ENCODE measurements at places on chromosomes 4 and X.
A peak's percentile ranks its signal among the peaks of the same experiment; 100 is the strongest.

DNA sequence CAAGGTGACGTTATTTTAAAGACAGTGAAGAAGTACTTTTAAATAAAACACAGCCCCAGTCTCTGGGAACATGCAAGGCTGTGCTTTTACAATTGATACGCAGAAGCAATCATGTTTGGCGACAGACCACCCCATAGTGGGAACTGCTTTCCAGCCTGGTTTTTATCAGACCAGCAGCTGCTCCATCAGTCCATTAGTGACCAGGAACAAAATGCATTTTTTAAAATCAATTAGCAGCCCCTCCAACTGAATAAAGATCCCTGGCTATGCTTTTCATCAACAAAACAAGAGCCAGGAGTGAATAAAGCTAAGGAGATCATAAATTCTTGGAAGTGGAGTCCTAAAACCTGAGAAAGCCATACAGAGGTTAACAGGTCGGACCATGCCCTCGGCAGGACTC, 153.0 kb upstream of the TENM3 start:
- DNase-seq = no peak

GRCh38 chr4:79764120-79764519, 308.9 kb downstream of the ANTXR2 start:
- no peak for DNase-seq

DNA sequence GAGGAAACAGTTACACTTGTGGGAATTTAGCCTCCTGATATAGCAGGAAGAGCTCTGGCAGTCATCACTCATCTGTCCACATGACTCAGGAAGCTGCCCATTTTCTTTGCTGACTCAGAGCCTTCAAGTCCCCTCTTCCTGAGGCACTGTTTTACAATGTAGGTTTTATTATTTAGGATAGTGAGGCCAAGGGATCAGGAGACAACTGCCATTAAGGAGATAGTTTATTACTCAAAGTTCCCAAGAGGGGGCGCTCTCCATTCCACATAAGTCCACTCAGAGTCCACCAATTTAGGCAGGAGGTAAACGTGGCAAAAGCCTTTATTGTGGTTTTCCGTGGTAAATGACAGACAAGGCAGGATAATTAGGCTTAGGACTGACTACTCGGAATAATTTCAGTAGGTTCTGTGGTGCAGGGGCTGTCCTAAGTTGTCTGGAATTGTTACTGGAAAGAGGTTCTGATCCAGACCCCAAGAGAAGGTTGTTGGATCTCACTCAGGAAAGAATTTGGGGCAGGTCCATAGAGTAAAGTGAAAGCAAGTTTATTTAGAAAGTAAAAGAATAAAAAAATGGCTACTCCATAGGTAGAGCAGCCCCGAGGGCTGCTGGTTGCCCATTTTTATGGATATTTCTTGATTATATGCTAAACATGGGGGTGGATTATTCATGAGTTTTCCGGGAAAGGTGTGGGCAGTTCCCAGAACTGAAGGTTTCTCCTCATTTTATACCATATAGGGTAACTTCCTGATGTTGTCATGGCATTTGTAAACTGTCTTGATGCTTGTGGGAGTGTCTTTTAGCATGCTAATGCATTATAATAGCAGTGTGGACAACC, 96.0 kb upstream of the RAB40AL start:
- DNase-seq = no peak

GRCh38 chr4:110681381-110681780, 58.5 kb upstream of the PITX2 start:
- no peak for DNase-seq

- DNase-seq = no peak
Observed at GRCh38 chrX:141732031-141732430, 33.5 kb upstream of the SPANXD start.

GRCh38 chrX:22206781-22207180, 65.9 kb upstream of the CBLL2 start:
- no peak for DNase-seq

GRCh38 chrX:102651242-102652011, at the start of gene GPRASP1:
Gene GPRASP1, plus strand, starts transcription at chrX:102651483. Its CDS starts 2,431 bp downstream, at chrX:102653914.
- DNase-seq = peak; percentile 64

- DNase-seq = no peak
Observed at GRCh38 chr4:68708566-68708965, 38.1 kb upstream of the UGT2B15 start.

GRCh38 chrX:95383778-95384177, 1300.9 kb upstream of the DIAPH2 start:
- no peak for DNase-seq

DNA sequence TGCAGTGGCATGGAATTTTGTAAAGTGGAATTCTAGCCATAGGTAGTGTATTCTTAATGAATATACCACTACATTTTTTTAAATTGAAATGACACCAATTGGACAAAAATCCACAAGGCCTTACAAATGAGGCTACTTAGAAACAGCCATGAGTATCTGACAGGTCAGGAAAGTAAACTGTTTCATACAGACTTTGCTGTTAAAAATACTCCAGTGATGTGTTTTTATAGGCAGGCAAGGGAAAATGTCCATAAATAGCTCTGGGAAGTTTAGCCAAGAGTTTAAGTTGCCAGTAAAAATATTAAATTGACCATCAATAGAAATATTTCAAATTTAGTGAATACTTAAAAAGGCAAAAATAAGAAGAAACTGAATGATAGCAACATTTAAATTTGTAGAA, 41.8 kb upstream of the PDLIM5 start:
- DNase-seq = no peak
